Activated CD8-positive, alpha-beta memory T cell treated with anti-CD3 and anti-CD28 coated beads for 48 hours (primary cell): ENCODE measurements at places on chromosomes 16 and 17.

DNA sequence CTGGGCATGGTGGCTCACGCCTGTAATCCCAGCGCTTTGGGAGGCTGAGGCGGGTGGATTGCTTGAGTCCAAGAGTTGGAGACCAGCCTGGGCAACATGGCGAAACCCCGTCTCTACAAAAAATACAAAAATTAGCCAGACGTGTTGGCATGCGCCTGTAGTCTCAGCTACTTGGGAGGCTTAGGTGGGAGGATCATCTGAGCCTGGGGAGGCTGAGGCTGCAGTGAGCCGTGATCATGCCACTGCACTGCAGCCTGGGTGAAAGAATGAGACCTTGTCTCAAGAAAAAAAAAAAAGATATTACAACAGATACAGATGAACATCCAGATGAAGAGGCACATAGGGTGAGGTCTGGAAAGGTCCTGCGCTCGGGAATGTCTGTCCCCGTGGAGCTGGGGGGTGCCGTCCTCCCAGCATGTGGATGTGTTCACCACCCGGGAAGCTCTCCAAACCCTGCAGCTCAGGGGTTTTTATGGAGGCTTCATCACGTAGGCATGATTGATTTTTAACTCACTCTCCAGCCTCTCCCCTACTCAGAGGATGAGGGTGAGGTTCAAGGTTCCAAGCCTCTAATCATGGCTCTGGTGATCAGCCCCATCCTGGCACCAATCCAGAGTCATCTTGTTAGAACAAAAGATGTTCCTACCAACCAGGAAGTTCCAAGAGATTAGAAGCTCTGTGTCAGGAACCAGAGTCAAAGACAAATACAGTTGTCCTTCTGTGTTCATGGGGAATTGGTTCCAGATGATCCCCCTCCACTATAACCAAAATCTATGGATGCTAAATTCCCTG is 85.0 kb upstream of the DNAJA2 start:
- no peak for DNase-seq

GRCh38 chr17:31544186-31544585 is 152.7 kb downstream of the RAB11FIP4 start:
- no peak for DNase-seq

DNA sequence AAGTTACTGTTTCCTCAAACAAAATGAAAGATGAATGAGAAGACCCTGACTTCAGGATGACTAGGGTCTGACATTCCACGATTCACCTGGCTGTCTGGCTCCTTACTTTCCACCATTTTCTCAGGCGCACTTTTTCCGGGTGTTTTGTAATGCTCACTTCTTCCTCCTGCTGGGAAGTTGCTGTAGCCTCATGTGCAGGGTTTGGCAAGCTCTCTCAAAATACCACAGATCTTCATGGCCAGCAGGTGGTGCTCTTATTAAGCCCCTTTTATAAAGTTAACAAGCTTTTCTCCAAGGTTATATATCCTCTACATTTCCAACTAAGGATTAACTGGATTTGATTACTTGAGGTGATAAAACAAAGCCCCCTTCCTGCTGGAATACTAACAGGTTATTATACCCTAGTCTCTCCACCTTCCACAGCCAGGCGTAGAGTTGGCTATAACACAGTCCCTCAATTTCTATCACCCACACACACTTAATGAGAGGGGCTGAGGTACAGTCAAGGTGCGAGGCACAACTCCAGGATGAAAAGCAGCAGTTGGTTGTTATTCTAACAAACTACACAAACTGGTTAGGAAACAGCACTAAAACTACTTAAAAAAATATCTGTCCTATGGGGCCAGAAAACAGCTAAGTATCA is 45.4 kb downstream of the STH start:
- no peak for DNase-seq

- DNase-seq: no peak
Measured at GRCh38 chr17:29039764-29040598, 3.0 kb upstream of the PIPOX start.

DNA sequence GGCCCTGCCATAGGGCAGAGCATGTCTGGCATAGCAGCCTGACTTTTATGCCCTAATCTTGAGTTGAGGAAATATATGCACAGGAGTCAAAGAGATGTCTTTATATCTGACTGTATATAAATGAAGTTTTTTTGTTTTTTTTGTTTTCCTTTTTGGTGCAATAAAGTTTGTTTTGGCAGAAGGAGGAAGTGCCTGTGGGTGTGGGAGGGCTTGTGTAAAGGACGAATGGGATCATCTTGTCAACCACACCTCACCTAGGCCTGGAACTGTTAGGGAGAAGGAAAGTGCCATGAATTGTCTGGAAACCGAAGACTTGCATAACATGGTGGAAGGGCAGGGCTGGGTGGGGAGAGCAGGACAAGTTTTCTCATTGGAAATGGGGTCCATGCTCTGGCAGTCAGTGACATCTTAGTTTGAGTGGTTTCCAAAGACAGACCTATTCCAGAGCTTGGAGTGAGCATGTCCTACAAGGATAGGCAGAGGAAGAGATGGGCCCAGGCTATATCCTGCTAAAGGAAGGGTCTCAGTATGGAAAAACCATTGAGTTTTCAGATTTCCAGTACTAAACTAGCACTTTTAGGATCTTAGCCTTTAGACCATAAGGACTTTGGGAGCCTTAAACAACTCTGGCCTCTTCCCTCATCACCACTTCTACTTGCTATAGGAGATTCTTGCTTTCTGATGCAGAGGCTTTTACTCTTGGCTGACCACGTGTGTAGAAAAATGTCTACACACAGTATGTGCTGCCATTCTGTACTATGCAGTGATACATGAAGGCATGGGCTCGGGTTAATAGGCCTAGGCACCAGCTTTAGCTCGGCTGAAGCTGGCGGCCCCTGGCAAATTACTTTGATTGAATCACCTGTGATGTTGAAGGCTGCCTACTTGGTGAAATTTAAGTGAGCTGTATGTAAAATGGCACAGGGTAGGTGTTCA is 15.5 kb downstream of the SNF8 start:
- no peak for DNase-seq
